Fibroblast of skin of left quadriceps (primary cell): ENCODE measurements at places on chromosomes 5 and 9.

GRCh38 chr9:112558476-112558875 lies 71.8 kb downstream of the KIAA1958 start:
- DNase-seq = peak; percentile 74

- DNase-seq = no peak
These were observed 16.3 kb upstream of the SLC12A7 start for GRCh38 chr5:1127959-1128785.

DNA sequence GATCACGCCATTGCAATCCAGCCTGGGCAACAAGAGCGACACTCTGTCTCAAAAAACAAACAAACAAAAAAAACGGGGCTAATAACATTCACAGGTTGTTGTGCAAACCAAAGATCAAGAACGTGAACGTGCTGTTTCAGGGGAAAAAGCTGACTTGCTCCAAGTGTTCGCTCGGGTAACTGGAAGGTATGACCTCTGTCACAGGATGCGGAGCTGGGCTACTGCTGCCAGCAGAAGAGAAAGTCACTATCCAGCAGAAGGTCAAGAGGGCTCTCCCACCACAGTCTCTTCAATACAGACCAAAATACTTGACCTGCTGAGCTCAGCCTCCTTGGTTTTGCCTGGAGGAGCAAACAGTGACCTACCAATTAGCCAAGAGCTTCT lies 59.7 kb downstream of the ABCA1 start:
- DNase-seq = no peak

GRCh38 chr5:141742866-141743851 lies 61.1 kb upstream of the ARAP3 start:
- DNase-seq = no peak

- DNase-seq = no peak
These were observed 23.9 kb downstream of the MED27 start for GRCh38 chr9:132055756-132056155.

DNA sequence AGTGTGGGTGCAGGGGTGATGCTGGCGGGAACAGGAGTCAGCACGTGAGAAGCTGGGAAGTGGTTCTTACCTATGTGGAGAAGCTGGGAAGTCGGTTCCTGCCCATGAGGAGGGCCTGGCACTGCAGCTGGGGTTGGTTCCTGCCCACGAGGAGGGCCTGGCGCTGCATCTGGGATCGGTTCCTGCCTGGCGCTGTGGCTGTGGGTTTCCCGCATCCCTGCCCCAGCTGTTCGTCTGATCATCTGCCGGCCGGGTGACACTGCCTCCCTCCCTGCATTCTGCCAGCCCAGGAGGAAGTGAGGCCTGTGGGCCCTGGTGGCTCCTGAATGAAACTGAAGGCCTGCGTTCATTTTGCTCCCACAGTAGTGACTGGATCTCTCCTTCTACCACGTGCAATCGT lies 5.1 kb downstream of the OBP2A start:
- no peak for DNase-seq

DNA sequence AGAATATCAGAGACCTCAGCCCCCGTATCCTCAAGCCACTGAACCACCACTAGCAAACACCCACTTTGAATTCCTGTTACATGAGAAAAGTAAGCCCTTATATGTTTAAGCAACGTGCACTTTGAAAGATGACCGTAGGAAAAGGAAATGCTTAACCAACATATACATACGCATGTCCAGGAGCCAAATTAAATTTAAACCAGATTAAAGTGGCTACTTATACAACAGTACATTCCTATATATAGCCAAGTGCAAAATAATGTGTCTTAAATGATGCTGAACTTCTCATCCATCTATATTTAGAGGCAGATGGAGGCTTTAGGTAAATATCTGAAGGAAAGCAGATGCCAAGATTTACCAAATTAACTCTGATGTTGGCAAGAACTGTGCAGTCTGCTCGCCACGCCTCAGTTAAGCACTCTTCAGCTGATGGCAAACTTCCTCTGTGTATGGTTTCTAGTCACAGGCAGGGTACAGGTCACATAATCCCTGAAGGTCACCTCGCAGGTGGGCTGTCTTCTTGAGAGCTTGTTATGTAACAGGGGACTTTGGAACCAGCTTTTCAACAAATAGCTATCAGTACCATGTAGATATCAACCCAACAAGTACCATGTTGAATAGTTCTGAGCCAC lies 8.6 kb downstream of the GCNT4 start:
- DNase-seq = no peak

DNA sequence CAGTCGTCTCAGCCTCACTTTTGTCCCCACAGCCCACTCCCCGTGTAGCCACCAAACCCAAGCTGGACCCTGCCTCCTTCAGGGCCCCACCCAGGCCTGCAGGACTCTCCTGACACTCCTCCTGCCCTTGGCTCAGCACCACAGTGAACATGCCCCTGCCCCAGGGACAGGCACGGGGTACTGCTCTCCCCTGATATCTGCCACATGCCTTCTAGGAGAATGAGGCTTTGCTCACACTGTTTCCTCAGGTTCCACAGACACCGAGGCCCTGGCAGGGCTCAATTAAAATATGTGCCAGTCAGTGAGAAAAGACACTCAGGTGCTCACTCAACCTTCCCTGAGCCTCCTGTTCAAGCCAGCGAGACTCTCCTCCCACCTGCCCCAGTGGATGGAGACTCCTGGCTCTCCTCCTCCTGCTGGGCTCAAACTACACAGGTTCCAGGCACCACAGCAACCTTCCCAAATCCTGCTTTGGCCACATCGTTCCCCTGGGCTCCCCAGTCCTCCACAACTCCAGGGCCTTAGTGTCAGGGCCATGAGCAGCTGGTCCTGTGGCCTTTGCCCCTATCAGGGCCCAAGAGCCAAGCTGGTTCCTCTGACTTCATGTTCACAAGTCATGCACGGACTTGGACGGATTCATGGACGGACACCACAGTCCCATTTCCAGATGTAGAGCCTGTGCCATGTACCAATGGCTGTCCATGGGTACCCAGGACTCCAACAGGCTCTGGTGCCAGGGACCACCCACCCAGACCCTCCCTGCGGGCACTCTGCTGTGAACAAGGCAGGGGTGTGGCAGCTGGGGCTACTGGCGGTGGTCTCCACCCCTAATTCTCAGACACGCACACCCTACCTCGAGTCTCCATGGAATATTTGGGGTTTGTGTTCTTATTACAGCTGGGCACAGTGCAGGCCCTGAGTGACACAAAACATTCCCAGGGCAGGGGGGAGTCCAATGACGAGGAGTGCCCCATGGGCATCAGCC lies 36.6 kb downstream of the BICD2 start:
- DNase-seq = no peak

DNA sequence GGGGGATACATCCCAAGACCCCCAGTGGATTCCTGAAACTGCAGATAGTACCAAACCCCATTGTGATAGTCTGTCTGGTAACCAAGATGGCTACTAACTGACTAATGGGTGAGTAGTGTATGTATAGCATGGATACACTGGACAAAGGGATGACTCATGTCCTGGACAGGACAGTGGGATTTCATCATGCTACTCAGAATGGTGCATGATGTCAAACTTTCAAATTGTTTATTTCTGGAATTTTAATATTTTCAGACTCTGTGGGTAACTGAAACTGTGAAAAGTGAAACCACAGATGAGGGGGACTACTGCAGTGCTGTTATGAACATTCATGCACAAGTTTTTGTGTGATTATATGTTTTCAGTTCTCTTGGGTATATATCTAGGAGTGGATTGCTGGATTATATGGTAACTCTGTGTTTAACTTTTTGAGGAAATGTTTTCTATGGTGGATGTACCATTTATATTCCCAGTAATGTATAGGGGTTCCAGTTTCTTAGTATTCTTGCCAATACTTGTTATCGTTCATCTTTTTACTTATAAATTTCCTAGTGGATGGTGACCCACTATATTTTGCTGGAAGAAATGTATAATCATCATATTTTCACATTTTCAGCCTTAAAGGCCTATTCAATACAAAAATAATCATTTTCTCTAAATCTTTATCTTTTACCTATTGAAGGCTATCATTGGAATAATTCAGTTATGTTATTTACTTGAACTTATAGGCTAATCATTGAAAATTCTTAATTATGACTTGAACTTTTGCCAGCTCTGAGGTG lies 140.9 kb downstream of the NR3C1 start:
- DNase-seq = peak; percentile 55

DNA sequence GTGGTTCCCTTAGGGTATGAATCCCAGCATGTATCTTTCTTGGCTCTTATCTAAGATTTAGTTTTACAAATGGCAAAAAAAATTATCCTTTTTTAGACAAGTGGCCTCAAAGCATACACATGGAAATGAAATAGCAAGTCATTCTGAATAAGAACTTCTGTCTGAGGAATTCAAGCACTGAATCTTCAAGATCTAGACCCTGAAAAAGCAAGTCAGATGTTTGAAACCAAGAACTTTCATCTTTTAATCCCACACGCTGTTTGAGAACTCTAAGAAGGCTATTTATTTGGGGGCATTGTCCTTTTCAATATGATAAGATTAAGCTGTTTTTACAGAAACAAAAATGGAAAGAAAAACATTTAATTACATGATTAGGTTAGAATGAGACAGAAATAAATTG lies 549.2 kb upstream of the CYLC2 start:
- DNase-seq = no peak

DNA sequence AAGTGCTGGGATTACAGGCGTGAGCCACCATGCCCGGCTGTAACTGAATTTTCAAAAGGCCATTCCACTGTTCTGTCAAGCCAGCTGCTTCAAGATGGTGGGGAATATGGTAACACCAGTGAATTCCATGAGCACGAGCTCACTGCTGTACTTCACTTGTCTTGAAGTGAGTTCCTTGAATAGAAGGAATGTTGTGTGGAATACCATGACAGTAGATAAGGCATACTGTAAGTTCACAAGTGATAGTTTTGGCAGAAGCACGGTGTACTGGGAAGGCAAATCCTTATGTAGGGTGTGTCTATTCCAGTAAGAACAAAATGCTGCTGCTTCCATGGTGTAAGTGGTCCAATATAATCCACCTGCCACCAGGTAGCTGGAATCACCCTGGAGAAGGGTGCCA lies 6.6 kb upstream of the PRXL2C start:
- no peak for DNase-seq

GRCh38 chr5:74153255-74153790 lies 487.2 kb downstream of the ENC1 start:
- no peak for DNase-seq

GRCh38 chr5:136228136-136228757 lies 35.3 kb upstream of the SMIM32 start:
- no peak for DNase-seq

DNA sequence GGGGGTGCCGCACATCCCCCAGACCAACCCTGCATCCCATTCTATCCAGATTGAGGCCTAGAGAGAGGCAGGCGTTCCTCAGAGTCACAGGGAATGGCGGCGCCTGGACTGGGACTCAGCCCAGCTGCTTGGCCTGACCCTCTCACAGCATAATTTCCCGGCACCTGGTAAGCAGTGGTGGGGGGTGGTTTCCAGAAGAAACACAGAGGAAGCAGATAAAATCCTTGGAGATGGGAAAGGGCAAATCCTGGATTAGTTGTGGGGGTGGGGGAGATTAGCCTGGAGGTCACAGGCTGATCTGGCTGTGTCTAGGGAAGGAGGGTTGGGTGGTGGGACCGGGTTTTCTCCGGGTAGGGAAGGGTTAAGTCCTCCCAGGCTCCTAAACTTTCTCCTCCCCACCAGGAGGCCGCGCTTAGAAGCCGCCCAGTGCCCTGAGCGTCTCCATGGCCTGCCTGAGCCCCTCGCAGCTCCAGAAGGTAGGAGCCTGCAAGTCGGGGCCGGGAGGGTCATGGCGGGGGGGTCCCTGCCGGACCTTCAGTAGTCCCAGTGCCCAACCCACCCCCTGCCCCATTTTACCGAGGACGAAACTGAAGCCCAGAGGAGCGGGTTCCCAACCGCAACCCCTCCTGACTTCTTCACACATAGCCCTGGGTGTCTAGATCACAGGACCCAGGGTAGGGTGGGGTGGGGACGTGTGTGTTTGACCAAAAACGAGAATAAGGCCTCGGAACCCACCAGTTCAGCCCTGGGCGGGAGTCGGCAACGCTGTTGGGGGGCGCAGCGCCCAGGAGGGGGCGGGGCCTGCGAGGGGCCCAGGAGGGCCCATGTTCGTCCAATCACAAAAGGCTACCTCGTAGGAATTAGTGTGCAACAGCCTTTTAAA lies 1.3 kb downstream of the PHYHD1 start:
- no peak for DNase-seq

DNA sequence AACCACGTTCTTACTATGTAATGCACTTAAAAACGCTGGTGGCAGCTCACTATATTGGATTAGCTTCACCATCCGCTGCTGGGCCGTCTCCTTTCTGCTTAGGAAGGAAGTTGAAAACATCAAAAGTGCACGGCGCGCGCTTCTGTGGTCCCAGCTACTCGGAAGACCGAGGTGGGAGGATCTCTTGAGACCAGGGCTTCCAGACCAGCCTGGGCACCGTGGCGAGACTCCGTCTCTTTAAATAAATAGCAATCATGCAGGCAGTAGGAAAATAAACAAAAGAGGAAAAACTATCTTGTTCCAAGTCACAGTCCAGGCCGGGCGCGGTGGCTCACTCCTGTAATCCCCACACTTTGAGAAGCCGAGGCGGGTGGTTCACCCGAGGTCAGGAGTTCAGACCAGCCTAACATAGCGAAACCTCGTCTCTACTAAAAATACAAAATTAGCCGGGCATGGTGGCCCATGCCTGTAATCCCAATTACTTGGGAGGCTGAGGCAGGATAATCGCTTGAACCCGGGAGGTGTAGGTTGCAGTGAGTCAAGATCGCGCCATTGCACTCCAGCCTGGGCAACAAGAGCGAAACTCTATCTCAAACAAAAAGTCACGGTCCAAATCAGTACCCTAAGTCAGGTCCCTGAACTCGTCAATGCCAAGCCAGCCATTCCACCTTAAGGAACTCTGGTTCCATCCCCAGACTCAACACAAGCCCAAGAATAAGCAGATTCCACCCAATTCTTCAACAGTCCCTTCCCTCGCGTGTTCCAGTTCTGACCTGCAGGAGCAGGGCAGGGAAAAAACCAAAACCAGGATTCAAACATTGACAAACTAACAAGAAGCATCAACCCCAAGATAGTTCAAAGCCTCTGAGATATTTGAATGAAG lies 1.0 kb upstream of the GOLGA1 start:
- no peak for DNase-seq

DNA sequence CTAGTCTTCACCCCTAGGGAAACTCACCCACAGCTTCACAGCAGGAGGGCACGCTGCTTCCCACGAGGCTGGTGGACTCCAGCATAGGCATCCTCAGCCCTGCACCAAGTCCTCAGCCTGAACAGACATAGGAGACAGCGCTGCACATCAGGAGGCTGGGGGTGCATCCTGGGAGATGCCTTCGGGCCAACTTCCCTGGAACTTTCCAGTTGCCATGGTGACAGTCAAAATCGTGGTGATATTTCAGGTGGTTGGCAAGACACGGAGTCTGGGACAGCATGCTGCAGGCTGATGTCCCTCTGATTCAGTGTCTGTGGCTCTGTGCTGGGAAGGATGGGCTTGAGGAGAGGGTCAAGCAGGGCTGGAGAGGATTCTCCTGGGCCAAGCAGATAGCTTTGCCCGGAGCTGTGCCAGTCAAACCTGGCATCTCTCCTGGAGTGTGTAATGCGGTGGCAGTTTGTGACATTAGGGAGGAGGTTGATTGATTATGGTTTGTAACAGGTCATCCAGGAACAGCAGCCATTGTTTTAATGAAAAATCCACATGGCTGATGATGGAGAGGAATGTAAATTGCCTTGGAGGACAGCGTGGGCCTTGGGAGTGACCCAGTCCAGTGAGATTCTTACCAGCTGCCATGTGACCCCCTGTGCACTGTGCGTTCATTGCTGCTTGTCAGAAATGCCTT lies 35.6 kb upstream of the SEMA4D start:
- DNase-seq = no peak

- no peak for DNase-seq
These were observed 600.7 kb upstream of the CDH6 start for GRCh38 chr5:30592833-30593232.

- no peak for DNase-seq
These were observed 24.2 kb upstream of the NPR3 start for GRCh38 chr5:32686799-32687498.
